ENCODE measurements at places on chromosomes 2 and 18.

- DNase-seq = no peak
Observed at GRCh38 chr18:62521082-62521481, 1.7 kb upstream of the ZCCHC2 start.

- DNase-seq = no peak
Observed at GRCh38 chr2:143001501-143001900, 124.0 kb downstream of the KYNU start.

DNA sequence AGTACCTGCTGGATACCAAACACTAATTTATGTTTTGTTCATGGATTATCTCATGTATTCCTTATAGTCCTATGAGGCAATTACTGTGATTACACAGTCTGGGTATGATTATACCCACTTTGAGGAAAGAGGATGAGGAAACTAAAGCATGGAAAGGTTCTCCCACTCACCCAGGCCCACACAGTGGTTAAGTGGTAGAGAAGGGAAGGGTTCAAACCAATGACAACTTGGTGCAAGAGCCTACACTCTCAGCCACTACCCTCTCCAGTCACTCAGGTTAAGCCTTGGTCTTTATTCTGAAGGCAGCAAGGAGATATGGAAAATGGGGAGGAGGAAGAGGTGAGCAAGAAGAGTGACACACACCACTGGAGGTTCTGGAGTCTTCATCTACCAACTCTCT, 64.5 kb upstream of the PPP1CB start:
- no peak for DNase-seq

- DNase-seq = no peak
Observed at GRCh38 chr2:127681288-127681804, 6.0 kb upstream of the LIMS2 start.

- DNase-seq = no peak
Observed at GRCh38 chr2:197847651-197848401, 43.4 kb downstream of the PLCL1 start.

- DNase-seq = peak; percentile 53
Observed at GRCh38 chr2:86064006-86064405, 41.7 kb downstream of the POLR1A start.

- peak; percentile 71 for DNase-seq
Observed at GRCh38 chr2:237731663-237732062, 66.9 kb upstream of the RBM44 start.

GRCh38 chr18:58452454-58453166, 176.3 kb downstream of the ALPK2 start:
- peak; percentile 24 for DNase-seq

GRCh38 chr2:162138310-162138709, 13.7 kb downstream of the GCG start:
- no peak for DNase-seq

DNA sequence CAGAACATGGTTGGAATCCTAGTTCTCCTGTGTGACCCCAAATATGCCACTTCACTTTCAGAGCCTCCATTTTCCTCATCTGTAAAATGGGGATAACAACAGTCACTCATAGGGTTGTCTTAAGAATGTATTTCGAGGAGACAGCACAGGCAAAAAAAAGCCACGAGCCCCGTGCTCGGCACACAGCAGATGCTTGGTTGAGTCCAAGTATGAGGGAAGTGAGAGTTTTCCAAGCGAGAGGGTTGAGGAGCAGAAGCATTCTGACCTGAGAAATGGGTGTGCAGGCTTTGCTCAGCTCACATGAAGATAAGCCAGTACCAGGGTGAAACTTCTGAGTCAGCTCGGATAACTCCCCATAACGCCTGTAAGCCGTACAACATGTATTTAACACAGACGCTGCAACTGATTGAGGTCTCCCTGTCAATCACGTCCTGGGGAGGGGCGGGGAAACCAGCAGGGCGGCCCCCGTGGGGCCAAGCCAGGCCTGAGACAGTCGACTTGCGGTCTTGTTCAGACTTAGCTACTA, 23.0 kb upstream of the ODC1 start:
- DNase-seq = no peak

GRCh38 chr18:73119574-73119973, 251.8 kb upstream of the NETO1 start:
- no peak for DNase-seq

GRCh38 chr2:165655661-165656060, 138.4 kb downstream of the GALNT3 start:
- DNase-seq = no peak

GRCh38 chr18:25042641-25043051, 309.3 kb downstream of the ZNF521 start:
- DNase-seq = no peak

- no peak for DNase-seq
Observed at GRCh38 chr2:3805201-3805939, 102.0 kb downstream of the DCDC2C start.

GRCh38 chr2:88855620-88856408, 164.3 kb downstream of the RPIA start:
- no peak for DNase-seq

DNA sequence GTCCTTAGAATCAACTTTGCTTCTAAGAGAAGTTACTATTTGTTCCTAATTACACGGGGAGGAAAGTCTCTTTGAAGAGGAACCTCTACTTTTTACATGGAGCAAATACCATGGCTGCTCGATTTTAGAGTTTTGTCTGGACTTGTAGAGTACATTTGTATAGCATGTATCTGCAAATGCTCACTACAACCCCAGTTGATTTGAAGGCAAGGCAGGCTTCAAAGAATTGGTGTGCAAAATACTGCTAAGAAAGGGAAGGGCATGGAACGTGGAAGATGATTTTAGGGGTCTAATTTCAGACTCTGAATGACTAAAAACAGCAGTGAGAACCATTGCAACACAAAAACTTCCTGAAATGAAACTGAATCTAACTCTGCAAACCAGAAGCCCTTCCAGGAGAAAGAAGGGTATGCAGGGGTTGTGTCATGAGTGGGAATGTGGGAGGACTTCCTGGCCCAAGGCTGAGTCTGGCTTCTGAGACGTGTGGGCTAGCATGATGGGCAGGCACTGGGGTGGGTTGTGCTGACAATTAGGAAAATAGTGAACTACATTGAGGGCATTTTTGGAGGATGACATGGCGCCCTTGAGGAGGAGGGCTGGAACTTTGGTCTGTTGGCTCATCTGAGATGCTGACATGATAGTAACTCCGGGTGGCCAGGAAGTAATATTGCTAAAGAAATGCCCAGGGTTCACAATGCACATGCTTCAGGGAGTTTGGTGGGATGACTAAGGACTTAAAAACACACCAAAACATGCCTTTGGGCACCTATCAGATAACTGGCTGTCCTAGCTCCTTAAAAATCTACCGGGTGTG, 18.9 kb upstream of the IL1R2 start:
- peak; percentile 90 for DNase-seq

DNA sequence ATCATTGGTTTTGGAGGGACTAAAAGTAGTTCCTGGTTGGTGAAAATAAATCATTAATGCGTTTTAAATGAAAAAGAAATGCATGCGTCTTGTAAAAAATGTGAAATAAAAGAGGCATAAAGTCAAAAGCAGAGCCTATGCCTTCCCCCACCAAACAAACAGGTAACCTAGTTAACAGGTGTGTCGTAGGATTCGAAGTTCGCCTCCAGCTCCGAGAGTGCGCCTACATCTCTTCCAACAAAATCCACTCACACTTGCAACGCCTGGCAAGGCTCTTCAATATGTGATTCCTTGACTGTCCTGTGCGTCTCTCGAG, 677 bp upstream of the SMAD4 start:
- no peak for DNase-seq

- no peak for DNase-seq
Observed at GRCh38 chr2:172574965-172575364, 19.1 kb downstream of the PDK1 start.

DNA sequence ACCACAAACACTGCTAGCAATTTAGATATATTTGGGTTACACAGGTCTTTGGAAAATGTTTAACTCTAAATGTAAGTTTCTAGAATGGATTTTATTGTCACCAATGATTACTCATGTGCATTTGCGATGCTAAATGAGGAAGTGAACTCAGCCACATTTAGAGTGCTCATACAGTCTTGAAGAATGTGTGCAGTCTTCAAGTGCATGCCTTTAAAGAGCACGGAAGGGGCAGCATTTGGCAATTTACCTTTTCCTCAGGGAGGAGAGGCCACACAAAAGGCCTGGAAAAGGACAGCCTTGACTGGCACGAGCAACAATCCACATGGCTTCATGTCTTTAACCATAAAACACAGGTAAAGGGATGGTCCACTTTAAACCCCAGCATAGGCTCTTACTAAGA, 78.5 kb upstream of the STK17B start:
- DNase-seq = peak; percentile 54

- DNase-seq = no peak
Observed at GRCh38 chr18:26812462-26812861, 53.0 kb downstream of the AQP4 start.

GRCh38 chr2:133991606-133992168, 262.2 kb upstream of the MGAT5 start:
- DNase-seq = no peak

All from HCEC 1CT (cell line).